ENCODE measurements at places on chromosomes 2 and 18. TPM values are rescaled to one million over a fixed set of nuclear protein-coding genes. Genes with fewer than 3 reads are reported as not detected.

The LAMA1 gene
- polyA plus RNA-seq: 88.1 TPM

The TMEM198 gene
- polyA plus RNA-seq: 3.6 TPM

The GNLY gene
- 0.27 TPM for polyA plus RNA-seq

The CACNB4 gene
- polyA plus RNA-seq: 12.2 TPM

The PDIA6 gene
- 335 TPM for polyA plus RNA-seq

The RIT2 gene
- polyA plus RNA-seq: not detected

The CNOT9 gene
- polyA plus RNA-seq: 49.4 TPM

All from renal cortex interstitium (tissue), 15 donors.